Stimulated activated CD8-positive, alpha-beta memory T cell treated with anti-CD3 and anti-CD28 coated beads, Interleukin-4, amount 100 ng/mL, for 1 hour (primary cell): ENCODE measurements at places on chromosomes 5 and 9.
A peak's percentile ranks its signal among the peaks of the same experiment; 100 is the strongest.

- no peak for DNase-seq
These were observed 21.8 kb downstream of the GRIN3A start for GRCh38 chr9:101716629-101717028.

DNA sequence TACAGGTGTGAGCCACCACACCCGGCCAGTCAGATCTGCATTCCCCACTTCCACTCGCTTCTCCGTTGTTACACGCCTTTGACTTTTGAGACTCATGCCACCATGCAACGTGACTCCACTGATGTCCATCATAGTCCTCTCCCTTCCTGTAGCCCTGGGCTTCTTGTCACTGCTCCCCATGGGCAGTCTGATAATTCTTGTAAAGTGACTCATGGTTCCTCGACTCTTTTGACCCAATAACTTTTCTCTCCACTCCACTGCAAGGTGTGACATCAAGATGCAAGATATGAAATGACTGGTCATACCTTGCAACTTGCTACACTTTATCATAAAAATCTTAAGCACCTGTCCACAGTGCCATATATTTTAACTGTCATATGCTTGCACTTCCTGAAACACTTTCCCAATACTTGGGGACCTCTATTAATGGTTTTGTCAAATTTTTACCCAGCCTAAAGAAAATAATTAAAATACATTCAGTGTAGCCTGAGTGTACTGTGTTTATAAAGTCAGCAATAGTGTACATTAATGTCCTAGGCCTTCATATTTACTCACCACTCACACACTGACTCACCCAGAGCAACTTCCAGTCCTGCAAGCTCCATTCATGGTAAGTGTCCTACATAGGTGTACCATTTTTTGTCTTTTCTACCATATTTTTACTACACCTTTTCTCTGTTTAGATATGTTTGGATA lies 18.6 kb upstream of the ANKRD18A start:
- DNase-seq: no peak

GRCh38 chr5:138807182-138807581 lies 54.0 kb downstream of the CTNNA1 start:
- no peak for DNase-seq

DNA sequence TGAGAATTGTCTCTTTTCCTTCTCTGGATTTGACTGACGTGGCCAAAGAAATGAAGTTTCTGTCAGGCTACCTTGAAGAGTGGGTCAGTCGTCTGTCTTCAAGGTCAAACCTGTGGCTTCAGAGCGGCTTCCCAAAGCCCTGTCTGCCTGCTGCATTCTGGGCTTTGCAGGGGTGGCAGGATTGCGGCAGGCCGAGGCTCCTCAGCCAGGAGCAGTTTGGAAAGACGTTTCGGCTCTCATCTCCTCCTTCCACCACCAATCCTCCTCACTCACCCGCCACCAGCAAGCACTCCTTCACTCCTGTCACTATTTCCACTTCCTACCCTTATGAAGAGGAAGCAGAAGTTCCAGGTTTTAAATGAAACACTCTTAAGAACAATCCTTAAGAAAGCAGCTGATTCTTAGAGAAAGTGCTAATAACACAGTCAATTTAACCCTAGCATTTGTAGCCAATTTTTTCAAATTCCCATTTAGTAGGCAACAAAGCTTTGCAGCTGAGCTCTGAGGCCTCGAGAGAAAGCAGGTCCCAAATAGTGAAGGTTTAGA lies 351.7 kb downstream of the ZNF608 start:
- DNase-seq: no peak

DNA sequence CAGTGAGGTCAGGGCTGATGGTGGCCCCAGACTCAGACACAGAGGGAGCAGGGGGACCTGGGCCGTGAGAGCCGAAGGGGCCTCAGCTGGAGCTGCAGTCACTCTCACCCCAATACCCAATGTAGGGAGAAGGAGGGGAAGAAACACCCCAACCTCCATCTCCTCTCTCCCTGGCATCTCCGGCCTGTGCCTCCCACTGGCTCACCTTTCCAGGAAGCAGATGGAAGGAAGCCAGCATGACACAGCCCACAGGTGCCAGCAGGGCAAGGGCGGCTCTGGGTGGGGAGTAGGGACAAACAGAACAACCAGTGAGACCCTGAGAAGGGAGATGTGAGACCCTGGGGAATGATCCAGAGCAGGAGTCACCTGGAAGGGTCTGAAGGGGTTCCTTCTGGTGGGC lies 3.0 kb upstream of the CRB2 start:
- no peak for DNase-seq

- DNase-seq: peak; percentile 8
These were observed 116.6 kb upstream of the SLC44A1 start for GRCh38 chr9:105127863-105128220.
